ENCODE measurements at places on chromosomes 13 and 19. TPM values are rescaled to one million over a fixed set of nuclear protein-coding genes. Genes with fewer than 3 reads are reported as not detected.

Gene LRFN3
- 21.9 TPM for total RNA-seq

Gene PRKACA
- total RNA-seq = 29.6 TPM

Gene SBK3
- total RNA-seq = 2.2 TPM

Gene TMEM38A
- total RNA-seq = 1.2 TPM

Gene DLL3
- total RNA-seq = 11.1 TPM

Gene STRN4
- 82.9 TPM for total RNA-seq

Gene GPC6
- 5.1 TPM for total RNA-seq

Gene PRDX2
- 0.64 TPM for total RNA-seq

Gene RASIP1
- 0.45 TPM for total RNA-seq

Gene PGLYRP2
- not detected for total RNA-seq

Gene LYPD5
- total RNA-seq = 0.55 TPM

Gene CAPN12
- total RNA-seq = 5.5 TPM

Gene CLASRP
- 63.0 TPM for total RNA-seq

Gene DAND5
- 0.07 TPM for total RNA-seq

Gene CYP4F2
- total RNA-seq = 0.07 TPM

Measured in A549 treated with AZD2906 at 1 μM for 4 hours (cell line).